Stimulated activated CD4-positive, alpha-beta T cell treated with anti-CD3 and anti-CD28 coated beads, Interleukin-15, amount 100 ng/mL, for 24 hours (primary cell): ENCODE measurements at places on chromosomes 16 and 17.

GRCh38 chr16:24745391-24745790 is 15.9 kb downstream of the TNRC6A start:
- no peak for DNase-seq

DNA sequence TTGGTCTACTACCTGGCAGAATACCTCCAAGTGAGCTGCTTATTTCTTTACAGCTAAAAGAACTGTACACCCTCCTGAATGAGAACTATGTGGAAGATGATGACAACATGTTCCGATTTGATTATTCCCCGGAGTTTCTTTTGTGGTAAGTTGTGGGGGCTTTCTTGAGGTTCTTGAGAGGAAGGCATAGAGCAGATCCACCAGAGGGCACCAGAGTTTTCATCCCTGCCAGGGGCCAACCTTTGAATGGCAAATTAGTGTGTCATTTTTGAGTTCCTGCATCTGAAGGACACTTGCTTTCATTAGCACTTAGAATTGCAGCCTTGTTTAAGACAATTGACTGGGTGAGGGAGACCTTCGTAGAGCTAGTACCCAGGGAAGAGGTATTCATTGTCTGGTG is 35.0 kb downstream of the NMT1 start:
- peak; percentile 16 for DNase-seq

- DNase-seq = no peak
Observed at GRCh38 chr16:87784812-87785211, 19.0 kb upstream of the KLHDC4 start.

DNA sequence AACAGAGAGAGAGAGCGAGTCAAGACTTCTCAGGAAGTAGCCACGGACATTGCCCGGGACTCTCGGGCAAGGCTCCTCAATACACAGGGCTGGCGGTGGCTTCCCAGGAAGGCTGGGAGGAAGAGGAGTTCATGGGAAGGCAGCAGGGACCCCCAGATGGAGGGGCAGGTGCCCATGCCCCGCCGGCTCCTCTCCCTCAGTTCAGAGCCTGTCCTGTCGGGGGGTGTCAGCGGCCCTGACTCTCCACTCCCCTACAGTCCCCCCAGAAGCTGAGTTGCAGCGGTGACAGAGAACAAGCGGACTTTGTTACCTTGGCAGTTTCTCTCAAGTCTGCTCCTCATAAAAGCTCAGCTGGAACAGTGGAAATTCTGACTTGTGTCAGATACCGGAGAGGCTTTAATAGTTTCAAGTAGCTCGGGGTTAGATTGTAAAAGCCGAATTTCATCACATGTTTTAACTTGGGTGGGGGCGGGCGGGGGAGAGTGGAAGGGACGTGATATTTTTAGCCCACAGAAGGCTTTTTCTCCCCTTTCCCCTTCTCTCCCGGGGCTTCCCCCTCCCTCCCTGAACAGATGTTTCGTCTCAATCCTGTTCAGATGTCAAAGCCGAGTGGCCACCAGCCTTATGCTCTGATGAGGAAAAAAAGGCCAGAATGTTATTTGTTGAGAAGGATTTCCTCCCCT is 65.2 kb downstream of the NKD1 start:
- DNase-seq = no peak

GRCh38 chr16:89826531-89827382 is 1.5 kb upstream of the SPIRE2 start:
- no peak for DNase-seq

DNA sequence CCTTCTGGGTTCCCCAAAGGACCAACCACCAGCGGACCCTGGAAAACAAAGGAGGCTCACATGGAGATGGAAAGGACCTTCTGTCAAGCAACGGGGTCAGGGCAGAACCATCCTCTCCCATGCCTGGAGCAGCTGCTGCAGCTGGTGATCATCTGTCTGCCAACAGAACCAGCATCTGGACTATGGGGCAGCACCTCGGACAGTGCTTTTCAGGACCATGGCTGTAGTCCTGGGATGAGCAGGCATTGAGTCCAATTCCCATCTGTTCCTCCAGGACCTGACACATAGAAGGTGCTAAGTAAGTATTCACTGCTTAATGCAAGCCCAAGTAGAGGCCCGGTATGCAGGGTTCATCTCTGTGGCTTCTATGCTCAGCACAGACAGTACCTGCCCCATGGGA is 304.7 kb downstream of the XYLT1 start:
- DNase-seq = no peak

DNA sequence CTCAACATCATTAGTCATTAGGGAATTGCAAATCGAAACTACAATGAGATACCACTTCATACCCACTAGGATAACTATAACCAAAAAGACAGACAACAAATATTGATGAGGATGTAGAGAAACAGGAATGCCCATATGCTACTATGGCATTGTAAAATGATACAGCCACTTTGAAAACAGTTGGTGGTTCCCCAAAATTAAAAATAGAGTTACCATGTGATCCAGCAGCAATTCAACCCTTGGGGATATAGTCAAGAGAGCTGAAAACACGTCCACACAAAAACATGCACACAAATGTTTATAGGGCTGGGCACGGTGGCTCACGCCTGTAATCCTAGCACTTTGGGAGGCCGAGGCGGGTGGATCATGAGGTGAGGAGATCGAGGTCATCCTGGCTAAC is 10.0 kb upstream of the PECAM1 start:
- no peak for DNase-seq

GRCh38 chr16:11240636-11241473 is 15.1 kb downstream of the SOCS1 start:
- no peak for DNase-seq

DNA sequence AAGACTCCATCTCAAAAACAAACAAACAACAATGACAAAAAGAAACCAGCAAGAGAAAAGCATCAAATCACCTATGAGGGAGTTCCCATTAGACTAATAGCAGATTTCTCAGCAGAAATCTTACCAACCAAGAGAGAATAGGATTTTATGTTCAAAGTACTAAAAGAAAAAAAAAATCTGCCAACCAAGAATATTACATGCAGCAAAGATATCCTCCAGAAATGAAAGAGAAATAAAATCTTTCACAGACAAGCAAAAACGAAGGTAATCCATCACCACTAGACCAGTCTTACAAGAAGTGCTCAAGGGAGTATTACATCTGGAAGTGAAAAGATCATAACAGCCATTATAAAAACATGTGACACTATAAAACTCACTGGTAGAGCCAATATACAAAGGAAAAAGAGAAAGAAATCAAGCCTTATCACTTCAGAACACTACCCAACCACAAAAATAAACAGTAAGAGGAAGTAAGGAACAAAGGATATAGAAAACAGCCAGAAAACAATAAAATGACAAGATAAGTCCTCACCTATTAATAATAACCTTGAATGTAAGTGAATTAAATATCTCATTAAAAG is 66.3 kb downstream of the STX8 start:
- DNase-seq = no peak

DNA sequence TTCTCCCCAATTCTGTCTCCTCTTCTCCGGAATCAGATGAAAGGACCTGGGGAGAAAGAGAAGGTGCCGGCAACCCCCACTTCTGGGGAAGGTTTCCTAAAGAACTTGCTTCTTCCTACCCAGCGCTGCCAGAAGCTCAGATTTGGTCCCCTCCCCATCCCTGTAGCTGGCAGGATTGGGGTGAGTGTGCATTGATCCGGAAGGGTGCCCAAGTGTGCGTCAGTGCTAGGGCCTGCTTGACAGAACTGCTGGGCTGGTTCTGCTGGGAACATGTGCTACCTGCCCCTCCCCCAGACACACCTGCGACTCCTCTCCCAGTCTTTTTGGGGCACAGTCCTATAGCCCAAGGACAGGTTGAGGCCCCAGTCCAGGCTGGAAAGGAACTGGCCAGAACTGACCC is 3.3 kb downstream of the ARL4D start:
- no peak for DNase-seq

DNA sequence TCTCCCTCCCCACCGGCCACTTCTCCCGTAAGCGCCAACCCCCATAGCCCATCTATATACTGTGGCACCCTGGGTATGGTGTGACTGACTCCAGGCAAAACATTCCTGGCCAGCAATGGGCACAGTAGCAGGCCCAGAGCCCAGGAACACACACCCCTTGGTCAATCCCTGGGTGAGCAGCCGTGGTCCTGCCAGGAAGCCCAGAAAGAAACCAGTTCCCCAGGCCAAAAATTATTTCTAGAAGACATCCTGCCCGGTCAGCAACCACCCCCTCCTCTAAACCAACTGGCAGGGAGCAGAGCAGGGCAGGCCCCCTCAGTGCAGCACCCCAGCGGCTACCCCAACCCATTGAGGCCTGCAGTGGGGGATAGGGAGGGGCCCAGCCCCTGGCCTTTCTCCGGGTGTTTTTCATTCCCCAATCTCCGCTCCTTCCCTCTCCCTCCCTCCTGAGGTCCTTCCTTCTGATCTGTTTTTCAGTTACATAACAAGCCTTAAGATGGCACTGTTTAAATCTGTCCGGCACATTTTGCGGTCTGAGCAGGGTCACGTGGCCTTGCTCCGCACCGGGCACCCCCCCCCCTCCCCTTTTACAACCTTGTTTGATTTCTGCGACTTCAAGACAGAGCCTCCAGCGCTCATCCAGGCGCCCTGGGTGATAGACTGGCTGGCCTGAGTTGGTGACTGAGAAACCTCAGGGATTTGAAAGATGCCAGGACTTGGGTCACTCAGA is 2.0 kb downstream of the NPTX1 start:
- DNase-seq = peak; percentile 35
